ENCODE measurements at places on chromosomes 2 and 18.

DNA sequence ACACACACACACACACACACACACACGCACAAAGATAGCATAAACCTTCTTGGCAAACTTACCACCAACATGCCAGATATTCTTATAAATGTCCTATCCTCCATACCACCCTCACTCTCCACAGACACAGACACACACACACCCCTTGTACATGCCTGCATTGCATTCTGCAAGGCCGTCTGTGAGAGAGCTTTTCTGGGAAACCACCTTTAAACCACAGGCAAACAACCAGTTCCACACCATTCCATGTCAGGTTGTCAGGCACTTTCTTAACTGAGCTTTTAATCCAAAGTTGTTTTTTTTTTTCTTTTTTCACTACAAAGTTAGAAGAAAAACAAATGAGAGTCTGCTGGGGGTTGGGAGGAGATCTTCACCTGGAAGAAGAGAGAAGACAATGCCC, 221.1 kb downstream of the C1D start:
- DNase-seq, result no peak

GRCh38 chr2:129253461-129253812, 726.0 kb upstream of the RAB6C start:
- DNase-seq, result no peak

DNA sequence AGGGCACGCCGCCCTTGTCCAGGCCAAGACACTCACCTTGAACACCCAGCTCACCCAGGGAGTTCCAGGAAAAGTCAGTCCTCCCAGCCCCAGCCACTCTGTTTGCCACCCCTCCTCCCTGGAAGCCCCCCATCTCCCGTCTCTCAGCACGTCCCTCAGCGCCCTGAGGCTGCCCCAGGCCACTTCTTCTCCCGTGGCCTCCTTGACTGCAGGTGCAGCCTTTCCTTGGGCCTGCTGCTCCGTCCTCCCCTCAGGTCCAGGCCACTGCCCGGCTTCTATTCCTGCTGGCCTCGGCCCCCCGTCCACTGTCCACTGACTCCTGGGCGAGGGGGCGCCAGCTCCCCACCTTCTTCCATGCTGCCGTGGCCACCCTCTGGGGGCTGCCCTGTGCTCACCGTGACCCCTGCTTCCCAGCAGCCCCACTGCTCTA, 239.1 kb downstream of the HDAC4 start:
- no peak for DNase-seq

- no peak for DNase-seq
These were observed 140.6 kb upstream of the LGALSL start for GRCh38 chr2:64313398-64313723.

DNA sequence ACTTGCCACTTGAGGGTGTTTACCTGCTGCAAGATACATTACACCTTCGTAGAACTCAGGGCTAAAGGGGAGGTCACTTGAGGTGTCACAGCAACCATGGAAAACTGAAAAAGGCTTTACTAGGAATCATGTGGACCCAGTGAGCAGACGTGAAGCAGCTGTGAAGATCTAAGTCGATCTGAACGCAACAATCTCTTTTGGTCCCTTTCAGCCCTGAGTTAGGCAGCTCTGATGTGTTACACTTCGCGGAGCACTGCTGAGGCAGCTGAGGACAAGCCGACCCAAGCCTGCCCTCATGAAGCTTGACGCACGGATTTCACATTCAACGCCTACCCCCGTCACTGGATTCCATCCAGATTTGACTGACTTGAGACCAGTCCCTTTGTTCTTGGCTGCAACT, 75.8 kb upstream of the NPAS2 start:
- no peak for DNase-seq

- no peak for DNase-seq
These were observed 264.3 kb upstream of the SLC39A10 start for GRCh38 chr2:195392446-195393336.

DNA sequence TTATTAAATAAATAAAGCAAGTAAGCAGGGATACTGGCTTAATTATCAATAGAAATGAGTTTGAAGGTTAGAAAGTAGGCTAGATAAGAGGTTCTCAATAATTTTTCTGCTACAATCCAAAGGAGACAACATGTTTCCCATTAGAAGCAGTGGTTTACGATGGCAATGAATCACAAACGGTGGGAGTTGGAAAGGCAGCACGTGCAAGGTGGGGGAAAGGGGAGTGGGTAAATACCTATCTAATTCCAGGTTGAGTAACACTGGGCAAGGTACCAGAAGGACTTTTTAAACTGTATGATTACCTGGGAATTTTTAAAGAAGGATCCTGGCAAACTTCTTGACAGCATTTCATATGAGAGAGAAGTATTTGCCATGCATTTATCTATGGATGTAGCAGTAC, 289.9 kb downstream of the NBAS start:
- DNase-seq, result no peak

- no peak for DNase-seq
These were observed 27.5 kb downstream of the SP100 start for GRCh38 chr2:230443541-230443940.

- no peak for DNase-seq
These were observed 2.4 kb upstream of the OTOS start for GRCh38 chr2:240142859-240143258.

DNA sequence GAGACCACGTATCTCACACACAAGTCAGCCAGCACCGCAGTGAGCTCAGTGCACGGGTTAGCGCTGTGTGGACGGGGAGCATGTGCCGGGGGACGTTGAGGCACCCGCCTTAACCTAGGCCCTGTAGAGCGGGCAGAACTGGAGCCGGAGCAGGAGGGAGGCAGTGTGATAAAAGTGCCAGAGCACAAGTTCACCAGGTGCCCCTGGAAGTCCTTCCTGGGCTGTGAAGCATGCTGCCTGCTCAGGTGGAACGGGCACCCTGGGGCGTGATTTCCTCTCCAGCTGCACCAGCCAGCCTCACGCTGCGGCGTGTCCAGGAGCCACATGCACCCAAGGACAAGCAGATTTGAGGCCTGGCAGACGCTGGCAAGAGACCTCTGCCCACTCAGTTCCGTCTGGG, 50.3 kb downstream of the ITGB1BP1 start:
- no peak for DNase-seq

GRCh38 chr2:43455296-43455695, 140.5 kb downstream of the THADA start:
- no peak for DNase-seq

- DNase-seq, result peak; percentile 60
These were observed 3.1 kb upstream of the GMPPA start for GRCh38 chr2:219495531-219496122.

GRCh38 chr18:5542515-5543035, 1.2 kb downstream of the EPB41L3 start:
- peak; percentile 34 for DNase-seq

GRCh38 chr2:146228466-146229058, 1616.3 kb upstream of the ACVR2A start:
- no peak for DNase-seq

DNA sequence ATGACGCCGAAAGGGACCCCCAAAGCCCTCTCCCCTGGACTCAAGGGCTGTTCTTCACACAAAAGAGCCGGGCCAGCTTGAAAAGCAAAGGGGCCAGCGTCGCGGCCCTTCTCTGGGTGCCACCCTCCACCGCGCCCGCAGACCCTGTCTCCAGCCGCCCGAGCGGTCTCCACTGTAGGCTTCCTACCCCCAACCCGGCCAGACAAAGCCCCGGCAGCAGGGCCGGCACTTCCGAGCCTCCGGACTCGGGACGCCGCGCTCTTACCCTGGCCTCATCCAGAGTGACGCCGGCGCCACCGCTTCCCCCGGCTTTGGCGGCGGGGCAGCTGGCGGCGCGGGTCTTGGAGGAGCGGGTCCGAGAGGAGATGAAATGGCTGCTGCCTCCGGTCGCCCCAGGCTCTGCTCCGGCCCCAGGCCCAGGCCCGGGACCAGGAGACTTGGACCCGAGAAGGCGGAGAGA, 603 bp downstream of the ATAD2B start:
- no peak for DNase-seq

DNA sequence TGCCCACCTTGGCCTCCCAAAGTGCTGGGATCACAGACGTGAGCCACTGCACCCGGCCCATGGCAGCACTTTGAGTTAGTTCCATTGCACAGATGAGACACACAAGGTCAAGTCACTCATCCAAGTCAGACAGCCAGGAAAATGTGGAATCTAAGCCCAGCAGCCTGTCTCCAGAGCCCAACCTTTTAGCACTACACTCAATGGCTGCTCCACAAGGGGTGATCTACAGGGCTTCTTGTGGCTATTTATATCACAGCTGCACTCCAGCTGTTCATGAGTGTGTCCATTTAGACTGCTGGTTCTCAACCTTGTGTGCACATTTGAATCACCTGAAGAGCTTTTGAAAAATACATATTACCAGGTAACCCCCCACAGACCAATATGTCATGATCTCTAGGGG, 72.9 kb upstream of the RPL31 start:
- DNase-seq, result no peak

DNA sequence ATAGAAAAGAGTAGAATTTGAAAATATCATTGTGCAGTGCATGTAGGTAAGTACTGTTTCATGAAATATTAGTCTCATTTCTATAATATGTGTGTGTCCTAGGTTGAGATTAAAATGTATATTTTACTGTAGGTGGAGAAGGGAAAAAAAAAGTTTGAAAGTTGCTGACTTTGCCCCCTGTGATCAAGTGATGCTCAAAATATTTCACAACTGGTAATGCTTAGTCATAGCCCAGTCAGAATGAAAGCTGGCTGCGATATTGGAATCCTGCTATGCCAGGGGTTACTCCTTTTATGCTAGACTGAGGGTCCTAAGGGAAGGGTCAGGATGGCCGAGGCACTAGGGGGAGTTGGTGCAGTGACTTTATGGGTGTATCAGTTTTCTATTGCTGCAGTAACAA, 19.5 kb upstream of the CFAP36 start:
- DNase-seq, result no peak

DNA sequence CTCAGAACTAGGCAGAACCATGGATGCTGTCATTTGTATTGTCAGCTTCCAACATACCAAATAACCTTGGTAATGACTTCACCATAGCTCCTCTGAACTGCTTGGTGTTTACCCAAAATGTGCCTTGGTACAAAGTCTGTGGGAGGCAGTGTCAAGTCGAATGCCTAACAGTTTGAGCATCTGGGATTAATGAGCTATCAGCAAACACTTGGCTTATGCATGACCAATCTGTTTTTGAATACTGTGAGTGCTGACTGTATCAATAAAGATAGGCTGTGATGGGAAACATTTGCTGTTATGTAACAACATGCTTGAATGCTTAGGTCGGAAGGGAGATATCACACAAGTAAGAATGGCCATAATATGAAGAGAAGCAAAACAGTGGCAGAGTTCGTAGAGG, 455.4 kb downstream of the CMPK2 start:
- no peak for DNase-seq

GRCh38 chr2:45889053-45889452, 237.6 kb downstream of the PRKCE start:
- DNase-seq, result peak; percentile 68

GRCh38 chr2:113200736-113201490, 27.1 kb downstream of the PSD4 start:
- DNase-seq, result no peak

DNA sequence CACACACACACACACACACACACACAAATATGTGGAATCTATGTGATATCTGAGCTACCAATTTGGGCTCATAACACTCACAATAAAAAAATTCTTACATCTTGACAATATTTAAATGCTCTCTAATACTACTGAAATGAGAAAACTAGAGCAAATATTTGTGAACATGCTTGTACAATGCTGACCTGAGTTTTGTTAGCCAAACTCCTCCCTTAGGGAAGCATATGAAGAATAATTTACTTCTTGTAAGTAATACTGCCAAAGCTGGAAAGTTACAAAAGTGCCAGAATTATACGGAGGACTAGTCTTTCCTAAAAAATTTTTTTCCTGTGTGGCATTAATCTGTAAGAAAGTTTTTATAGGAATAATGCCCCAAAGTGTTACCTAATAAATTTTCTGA, 18.5 kb downstream of the MBD2 start:
- no peak for DNase-seq

DNA sequence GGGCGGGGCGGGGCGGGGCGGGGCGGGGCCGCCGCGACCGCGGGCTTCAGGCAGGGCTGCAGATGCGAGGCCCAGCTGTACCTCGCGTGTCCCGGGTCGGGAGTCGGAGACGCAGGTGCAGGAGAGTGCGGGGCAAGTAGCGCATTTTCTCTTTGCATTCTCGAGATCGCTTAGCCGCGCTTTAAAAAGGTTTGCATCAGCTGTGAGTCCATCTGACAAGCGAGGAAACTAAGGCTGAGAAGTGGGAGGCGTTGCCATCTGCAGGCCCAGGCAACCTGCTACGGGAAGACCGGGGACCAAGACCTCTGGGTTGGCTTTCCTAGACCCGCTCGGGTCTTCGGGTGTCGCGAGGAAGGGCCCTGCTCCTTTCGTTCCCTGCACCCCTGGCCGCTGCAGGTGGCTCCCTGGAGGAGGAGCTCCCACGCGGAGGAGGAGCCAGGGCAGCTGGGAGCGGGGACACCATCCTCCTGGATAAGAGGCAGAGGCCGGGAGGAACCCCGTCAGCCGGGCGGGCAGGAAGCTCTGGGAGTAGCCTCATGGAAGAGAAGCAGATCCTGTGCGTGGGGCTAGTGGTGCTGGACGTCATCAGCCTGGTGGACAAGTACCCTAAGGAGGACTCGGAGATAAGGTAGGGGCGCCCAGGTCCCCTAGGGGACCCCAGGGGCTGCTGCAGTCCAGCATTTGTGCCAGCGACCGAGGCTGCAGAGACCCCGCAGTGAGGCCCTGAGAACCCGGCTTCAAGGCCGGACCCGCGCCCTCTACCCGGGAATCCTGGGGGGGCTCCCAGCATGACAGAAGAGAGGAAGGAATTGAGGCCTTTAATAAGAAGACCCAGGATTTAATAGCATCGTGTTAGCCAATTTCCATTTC, at the start of gene KHK:
Gene KHK (plus strand): TSS at position 49 of the 870 bp plus-strand sequence. CDS start 488 bp downstream, at position 537.
- no peak for DNase-seq

- DNase-seq, result no peak
These were observed 12.4 kb downstream of the TNS1 start for GRCh38 chr2:217990389-217990788.

GRCh38 chr2:218179782-218180181, 13.0 kb upstream of the CXCR1 start:
- no peak for DNase-seq

DNA sequence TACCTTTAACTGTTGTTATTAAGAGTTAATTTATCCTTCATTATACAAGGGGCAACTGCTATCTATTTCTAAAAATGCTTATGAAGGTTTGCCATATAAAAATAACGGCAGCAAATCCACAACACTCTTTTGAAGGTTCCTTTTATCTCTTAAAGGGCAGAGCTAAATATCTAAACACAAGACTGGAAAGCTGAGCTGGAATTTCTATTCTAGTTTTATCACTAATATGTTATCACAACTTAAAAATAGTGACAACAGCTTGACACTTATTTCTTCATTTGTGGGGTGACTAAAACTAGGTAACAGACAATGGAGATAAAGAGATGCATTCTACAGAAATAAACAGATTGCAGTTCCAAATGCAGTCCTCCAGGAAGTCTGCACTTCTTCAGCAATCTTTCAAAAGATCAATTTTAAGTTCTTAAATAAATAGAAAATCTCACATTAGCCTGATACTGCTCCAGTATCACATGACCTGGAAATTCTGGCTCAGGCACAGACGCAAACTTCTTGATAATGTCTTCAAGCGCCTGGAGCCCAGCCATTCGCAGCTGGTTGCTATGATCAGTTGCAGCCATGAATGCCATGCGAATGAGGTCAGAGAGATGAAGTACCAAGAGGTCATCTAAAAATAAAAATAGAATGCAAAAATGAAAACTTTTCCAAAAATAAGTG, 54.0 kb upstream of the STRN start:
- no peak for DNase-seq

Data from CD4-positive, alpha-beta T cell treated with Interleukin-4 for 1 hour (primary cell).